ENCODE measurements at places on chromosomes 5 and 9.
A peak's percentile ranks its signal among the peaks of the same experiment; 100 is the strongest.

GRCh38 chr5:158530115-158530514, 569.6 kb downstream of the EBF1 start:
- DNase-seq: no peak

- peak; percentile 94 for DNase-seq
Measured at GRCh38 chr9:81737871-81738507, 48.6 kb upstream of the TLE1 start.

DNA sequence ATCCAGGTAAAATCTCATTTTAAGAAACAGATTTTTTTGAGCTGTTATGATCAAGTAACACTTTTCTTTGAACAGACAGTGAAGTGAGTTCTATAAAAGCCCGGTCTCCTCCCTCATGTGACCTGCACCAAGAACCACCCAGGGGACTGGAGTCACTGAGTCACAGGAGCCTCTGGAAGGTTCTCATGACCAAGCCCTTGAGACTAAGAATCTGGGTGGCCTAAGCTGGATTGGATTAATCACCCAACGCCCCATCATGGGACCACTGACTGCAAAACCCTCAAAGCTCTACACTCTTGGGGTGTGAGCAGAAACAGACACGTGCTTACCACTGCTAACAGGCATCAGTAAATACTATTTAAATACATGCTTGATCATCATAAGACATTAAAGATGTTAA, 48.4 kb downstream of the SECISBP2 start:
- DNase-seq: no peak

GRCh38 chr9:130039528-130040147, 3.4 kb downstream of the FNBP1 start:
- no peak for DNase-seq

DNA sequence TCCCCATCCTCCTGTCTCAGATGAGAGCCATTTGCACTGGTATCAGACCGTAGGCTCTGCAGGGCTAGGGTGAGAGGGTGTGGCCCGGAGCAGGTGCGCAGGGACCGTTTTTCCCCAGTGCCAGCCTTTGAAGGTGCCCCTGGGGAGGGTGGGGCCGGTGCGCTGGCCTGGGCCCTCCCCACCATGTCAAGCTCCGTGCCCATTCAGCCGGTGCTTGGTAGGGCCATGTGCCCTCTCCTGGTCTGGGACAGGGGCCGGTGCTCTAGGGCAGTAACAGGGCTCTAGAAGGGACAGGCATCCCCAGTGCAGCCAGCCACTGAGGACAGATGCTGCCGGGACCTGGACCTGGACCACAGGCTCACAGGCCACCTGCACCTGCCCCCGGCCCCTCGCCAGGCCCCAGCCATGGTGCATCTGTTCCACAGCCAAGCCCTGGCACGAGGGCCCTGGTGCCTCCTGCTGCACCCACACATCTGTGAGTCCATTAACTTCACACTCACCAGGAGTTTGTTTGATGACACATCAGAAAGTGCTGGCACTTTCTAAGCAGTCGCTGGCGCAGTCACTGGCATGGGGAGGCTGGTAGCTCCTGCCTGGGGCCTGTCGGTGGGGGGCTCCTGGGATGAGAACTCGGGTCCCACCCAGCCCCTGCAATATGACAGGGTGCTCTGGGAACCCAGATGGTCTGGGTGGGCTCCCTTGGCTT, 5.0 kb upstream of the QRFP start:
- DNase-seq: no peak

DNA sequence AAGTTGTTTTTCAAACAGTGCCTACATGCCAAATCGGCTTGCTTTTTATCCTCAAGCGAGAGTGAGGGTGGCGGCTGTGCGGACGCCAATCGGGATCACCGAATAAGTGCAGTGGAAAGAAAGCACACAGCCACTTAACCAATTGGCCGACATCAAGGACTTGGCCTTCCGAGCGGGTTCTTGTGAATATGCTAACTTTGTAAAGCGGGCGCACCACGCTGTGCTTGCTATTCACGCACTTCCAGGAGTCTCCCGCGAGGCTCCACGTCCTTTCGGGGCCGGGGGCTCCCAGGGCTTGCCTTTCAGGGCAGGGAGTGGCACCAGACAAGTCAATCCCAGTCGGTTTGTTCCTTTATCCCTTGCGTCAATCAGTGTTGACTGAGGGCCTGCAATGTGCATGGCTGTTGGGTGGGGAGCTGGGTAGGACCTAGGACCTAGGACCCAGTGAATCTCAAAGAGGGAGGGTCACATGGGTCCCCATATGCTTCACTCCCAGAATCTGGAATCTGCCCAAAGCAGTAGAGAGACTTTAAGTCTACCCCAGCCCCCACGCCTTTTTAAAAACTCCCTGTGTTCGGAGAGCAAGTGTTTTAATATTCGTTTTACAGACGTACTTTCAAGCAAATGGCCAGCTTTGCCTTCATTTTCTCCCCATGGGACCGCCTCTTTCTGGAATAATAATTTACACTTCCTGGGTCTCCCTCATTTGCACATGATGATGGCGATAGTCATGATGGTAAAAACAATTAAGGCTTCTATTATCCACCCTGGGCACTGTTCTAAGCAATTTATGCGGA, 2.0 kb upstream of the GCNT4 start:
- no peak for DNase-seq

DNA sequence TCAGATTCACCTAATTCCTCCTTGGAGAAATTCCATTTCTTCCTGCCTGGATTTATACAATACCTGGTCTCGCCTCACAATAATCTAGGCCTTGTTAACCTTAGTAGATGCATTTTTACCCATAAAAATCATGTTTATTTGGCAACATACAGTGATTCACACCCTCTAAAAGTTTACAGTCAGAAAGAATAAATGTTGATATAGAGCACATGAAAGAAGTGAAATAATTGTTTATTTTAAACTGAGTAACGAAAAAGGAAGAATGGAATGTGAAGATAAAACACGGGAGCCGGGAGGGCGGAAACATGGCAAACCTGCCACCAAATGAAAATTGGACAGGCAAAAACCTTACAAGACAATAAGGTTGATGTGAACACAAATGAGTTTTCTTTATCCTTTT, 28.9 kb upstream of the KCNN2 start:
- DNase-seq: no peak

DNA sequence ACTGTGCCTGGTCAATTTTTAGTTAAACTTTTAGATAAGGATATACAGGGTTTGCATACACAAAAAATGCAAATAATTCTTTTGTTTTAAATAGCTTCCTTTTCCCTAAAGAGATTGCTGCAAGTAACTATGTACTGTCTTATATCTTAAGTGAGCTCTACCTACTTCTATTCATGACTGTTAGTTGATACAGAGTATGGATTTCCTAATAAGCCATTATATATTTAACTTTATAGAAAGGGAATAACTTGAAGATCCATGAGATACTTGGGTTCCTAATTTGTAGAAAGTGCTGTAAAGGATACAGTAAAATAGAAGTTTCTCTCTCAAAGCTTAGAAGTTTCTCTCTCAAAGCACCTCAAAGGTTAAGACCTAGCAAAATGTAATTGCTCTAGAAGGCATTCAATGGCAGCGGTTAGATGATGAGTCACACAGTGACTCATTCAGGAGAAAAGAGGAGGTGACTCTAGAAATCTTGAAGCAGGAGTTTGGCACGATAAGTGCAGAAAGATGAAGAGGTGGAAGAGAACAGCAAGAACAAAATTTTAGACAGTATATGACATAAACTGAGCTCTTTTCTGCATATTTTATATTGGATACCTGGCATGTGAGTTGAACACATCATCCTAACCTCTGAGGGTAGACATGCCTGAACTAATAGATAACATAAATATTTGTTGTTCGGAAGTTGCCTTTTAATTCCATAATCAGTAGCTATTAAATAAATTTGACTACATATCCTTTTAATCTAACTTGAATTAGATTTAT, 5.5 kb upstream of the DNAJC21 start:
- peak; percentile 57 for DNase-seq

GRCh38 chr5:634191-634590, 22.1 kb downstream of the CEP72 start:
- no peak for DNase-seq

- DNase-seq: no peak
Measured at GRCh38 chr5:110269478-110270142, 456.9 kb downstream of the TMEM232 start.

DNA sequence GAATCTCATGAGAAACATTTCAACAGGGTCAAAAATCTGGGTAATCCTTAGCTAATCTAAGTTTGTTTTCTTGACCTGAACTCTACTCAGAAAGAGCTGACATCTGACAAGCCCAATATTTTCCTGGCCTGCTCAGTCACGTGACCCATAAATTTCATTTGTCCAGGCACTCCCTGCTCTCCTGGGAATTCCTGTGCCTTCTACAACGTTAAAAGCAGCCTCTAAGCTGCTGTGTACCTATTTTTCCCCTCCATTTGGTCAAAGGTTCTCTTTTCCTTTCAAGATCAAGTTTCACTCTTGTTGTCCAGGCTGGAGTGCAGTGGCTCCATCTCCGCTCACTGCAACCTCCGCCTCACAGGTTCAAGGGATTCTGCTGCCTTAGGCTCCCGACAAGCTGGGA, 148.8 kb upstream of the ABCA1 start:
- DNase-seq: no peak

DNA sequence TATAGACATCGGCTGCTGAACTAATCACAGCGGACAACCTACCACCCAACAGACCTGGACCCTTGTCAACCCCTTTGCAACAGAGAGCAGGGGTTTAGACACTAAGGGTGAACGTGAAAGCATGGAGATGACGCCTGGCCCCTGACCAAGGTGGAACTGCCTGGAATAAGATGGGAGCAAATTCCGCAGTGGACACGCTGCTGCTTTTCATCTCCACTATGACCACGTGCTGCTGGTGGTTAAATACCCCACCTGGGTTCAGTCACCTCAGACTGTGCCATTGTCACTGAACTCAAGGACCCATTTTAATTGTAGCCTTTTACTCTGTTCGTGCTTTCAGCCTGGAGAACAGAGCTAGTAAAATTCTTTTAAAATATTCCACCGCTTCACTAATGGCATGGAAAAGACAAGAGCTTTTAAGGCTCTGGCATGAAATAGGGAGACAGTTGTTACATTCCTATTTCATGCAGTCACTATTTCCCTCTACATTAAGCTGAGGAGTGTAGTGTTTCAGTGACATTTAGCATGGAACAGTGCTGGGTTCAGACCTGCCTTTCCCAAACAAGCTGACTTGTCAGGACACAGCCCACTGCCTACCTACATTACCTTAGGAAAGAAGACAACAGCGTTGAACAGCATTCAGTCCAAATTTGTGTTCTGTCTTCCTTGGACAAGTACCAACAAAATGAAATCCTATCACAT, 96.8 kb downstream of the ANKRD18B start:
- no peak for DNase-seq

GRCh38 chr5:122259995-122260394, 52.0 kb upstream of the SNCAIP start:
- no peak for DNase-seq

DNA sequence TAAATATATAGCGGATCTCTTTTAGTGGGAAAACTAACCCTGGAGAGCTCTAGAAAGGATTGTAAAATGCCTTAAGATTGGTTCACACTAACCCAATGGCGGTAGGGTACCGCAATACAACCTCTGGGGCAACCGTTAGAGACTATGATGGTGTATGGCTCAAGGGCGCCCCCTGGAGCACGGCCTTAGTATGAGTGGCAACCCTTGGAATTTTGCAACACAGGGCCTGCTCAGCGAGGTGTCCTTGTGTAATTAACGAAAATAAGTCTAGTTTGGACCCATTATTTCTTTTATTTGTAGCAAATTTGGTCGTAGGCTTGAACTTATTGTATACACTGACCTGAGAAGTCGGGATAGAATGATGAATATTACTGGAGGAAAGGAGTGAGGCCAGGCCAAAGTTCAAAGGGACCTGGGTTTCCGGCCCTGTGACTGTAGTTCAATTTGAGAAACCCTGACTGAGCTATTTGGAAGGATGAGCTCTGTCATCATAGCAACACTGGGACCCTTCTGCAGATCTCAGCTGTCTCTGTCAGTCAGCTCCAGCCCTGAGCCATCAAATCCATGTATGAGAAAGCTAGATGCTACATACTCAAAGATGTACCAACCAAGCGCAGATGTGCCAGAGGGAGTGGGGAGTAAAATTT, 54.8 kb downstream of the CAMK4 start:
- peak; percentile 18 for DNase-seq

- no peak for DNase-seq
Measured at GRCh38 chr5:10747678-10748622, 13.1 kb downstream of the DAP start.

- DNase-seq: no peak
Measured at GRCh38 chr9:35687306-35687705, 2.4 kb downstream of the TPM2 start.

DNA sequence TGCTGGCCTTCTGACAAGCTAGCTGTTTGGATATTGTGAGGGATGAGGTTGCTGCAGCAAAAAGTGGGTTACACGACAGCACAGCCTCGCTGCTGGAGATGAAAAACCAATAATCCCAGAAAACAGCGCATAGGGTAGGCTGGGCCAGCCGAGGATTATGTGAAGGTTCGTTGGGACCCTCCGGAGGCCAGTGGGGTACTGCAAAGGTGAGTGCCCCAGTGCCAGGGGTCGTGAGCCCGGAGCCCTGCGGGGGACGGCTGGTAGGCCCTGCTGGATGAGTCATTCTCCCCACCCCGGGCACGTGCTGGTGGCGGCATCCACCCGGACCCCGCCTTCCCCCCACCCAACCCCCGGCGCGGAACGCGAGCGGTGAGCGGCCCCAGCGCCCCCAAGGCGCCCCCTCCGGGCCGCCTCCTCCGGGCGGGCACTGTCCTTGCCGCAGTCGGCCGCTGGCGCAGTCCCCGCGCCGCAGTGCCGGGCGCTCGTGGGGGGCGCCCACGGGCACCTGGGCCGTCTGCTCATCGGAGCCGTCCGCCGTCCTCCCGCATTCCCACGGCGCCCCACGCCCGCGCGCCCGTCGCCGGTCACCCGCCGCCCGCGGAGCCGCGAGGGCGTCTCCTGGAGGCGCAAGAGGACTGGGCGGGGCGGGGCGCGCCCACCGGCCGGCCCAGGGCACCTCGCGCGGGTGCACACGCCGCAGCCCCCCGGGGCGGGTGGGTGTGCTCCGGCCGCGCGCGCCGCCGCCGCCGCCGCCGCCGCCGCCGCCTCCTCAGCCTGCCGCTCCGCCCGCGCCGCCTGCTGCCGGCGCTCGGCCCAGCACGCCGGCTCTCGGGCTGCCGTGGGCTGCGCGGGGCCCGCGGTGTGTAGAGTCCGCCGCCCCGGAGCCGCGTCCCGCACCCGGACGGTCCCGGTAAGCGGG, at the start of gene PHF24:
Gene PHF24, plus strand, starts transcription at position 794 of the 919 bp plus-strand sequence. CDS start 13,014 bp downstream, outside the sequence.
- DNase-seq: no peak

DNA sequence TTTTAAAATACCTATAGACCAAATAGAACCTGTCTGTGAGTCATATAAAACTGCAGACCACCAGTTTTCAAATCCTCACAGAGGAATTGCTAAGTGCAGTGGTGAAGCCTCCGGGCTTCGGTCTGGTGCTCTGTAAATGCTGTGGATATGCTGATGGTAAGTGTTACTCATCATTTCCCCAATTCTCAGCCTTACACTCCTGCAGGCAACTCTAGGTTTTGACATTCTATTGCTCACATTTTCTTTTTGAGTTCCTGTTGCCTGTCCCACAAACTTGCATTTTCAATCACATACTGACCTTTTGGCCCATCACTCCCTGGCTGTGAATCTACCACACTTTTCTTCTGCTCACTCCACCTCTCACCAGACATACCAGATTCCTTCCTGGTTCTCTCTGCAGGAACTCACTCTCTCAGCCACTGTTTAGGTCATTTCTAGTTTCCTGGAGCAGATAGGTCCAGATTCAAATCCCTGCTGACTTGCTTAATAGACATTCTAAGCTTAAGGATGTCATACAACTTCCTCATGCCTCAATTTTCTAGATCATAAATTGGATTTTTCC, 192.9 kb downstream of the RAB3C start:
- peak; percentile 49 for DNase-seq

Measured in inflammatory macrophage treated with lipopolysaccharide for 1 hour (primary cell).